ENCODE measurements at places on chromosomes 4 and X.
A peak's percentile ranks its signal among the peaks of the same experiment; 100 is the strongest.

DNA sequence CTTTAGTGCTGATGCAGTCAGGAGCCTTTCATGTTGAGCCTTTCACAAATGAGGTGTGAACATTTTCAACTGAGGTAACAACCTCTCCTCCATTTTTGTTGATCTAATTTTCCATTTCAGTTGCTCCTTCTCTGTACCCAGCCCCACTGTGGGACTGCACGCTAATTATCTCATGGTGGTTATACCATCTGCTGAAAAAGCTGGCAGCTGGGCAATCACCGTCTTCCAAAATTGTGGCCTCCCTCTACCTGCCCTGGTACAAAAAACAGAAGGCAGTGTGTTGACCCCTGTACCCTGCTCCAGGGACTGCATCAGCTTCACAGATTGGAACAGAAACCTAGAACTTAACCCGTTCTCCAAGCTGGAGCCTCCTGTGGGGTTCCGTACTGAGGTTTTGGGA, 72.4 kb upstream of the LONRF3 start:
- DNase-seq = no peak

DNA sequence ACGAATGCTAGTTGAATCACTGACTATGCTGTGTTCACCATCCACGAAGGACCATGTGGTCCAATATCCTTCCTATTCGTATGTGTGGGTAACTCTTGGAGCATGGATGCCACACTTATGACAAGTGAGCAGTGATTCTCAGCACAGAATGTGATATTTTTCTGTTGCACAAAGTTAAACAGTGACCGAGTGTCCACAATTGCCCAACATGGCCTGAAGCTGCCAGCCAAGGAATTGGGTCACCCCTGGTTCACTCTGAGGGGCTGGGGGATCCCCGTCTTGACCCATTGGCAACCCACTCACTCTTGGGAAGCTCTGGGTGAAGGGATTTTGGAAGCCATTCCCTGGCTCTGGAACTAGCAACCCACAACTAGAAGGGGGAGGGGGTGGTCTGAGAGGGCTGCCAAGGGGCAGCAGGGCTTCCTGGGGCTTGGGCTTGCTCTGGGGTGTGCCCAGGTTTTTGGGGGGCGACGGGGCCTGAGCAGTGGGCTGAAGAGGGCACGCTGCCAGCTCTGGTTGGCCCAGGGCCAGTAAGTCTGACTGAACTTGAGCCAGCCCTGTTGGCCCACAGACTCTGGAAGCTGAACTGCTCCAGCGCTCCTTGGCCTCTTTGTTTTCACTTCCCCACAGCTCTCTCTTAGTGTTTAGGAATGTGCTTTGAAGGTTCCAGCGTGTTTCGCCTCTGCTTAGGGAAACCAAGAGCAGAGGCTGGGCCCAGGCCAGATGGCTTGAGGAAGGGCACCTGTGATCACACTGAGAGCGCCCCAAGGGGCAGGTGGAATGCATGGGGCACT, 43.1 kb upstream of the BCOR start:
- peak; percentile 47 for DNase-seq

DNA sequence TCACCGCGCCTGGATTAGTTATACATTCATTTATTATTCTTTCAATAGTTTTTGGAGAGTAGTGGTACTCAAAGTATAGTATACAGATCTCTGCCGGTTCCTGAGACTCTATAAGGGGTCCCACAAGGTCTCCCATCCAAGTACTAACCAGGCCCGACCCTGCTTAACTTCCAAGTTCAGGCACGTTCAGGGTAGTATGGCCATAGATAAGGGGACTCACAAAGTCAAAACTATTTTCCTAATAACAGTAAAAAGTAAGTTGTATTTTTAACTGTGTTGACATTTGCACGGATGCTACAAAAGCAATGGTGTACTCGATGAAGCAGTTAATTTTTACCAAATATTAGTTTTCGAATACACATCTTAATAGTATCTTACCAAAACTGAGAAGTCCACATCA, 84.4 kb upstream of the STK26 start:
- DNase-seq = no peak

DNA sequence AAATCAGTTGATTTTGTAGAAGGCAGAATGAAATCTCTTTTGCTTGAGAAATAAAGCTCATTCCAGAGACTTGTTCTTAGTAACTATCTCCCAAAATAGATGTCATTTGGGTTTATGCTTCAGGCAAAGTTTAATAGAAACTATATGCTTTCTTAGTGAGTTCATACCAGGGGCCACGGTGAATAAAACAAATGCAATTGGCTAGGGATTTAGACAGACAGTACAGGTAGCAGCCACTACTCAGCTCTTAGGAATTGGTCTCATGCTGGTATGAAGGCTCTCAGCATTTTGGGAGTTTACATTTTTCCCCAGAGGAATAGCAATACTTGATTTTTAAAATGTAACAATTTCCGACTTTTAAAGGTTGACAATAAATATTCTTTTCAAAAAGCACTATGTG, 27.0 kb downstream of the GYPA start:
- DNase-seq = no peak

DNA sequence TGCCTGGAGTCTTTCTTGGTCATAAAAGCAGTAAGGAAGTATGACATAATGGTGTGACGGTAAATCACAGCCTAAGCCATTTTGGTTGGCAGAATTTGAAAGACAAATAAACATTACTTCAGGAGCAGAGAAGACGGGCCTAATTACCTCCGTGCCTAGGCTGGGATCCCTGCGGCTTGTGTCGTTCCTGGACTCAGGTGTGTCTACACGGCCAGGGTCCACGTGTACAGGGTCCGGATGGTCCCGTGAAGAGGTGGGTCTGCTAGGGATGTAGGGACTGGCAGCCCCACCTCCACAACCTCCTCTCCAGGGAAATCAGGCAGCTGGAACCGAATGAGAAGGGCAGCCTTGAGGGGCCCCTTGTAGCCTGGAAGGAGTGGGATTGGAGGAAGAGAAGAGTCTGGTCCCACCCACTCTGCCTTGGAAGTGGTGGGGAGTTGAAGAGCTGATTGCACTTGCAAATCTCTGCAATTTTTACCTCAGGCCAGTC, 55.4 kb upstream of the PLAC1 start:
- DNase-seq = no peak
